Activated T-cell treated with anti-CD3 and anti-CD28 coated beads for 1 hour (primary cell): ENCODE measurements at places on chromosomes 2 and 18.

DNA sequence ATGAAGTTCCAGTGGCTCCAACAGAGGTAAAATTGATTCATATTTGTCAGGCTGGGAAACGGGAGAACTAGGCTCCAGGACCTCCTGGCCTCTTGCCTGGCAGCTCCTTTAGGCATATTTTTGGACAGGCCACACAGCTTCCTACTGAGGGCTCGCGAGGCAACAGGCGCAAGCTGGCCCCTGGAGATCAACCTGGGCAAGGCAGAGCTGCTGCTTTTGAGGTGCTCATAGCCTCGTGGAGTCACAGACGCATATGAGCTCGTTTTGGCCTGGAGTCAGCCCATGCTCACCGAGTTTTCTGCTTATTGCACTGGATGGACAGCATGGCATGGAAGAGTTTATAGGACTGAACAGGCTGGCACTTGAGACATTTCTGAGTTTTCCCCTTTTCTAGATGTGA, 97.7 kb downstream of the CAPN13 start:
- no peak for DNase-seq

GRCh38 chr2:171405546-171405945, 28.2 kb downstream of the METTL8 start:
- no peak for DNase-seq

DNA sequence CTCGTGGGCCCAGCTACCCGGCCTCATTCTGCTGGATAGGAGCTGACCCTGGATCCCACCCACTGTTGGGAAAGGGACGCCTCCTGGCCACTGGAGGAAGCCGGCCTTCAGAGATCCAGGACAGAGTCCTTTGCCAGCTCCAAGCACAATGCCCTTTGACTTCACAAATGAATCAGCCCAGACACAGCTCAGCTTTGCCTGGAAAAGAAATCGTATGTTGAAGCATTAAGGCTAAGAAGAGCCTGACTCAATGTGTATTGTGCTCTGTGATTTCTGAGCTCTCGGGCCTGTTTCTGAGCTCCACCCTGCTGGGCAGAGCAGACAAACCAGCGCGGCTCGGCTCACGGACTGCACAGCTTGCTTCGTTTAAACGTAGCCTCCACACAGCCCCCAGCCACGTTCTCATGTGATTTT, 162.9 kb upstream of the APCDD1 start:
- DNase-seq, result no peak

GRCh38 chr18:28485918-28486317, 309.0 kb upstream of the CDH2 start:
- no peak for DNase-seq

GRCh38 chr2:226760412-226761194, 39.0 kb downstream of the IRS1 start:
- no peak for DNase-seq

DNA sequence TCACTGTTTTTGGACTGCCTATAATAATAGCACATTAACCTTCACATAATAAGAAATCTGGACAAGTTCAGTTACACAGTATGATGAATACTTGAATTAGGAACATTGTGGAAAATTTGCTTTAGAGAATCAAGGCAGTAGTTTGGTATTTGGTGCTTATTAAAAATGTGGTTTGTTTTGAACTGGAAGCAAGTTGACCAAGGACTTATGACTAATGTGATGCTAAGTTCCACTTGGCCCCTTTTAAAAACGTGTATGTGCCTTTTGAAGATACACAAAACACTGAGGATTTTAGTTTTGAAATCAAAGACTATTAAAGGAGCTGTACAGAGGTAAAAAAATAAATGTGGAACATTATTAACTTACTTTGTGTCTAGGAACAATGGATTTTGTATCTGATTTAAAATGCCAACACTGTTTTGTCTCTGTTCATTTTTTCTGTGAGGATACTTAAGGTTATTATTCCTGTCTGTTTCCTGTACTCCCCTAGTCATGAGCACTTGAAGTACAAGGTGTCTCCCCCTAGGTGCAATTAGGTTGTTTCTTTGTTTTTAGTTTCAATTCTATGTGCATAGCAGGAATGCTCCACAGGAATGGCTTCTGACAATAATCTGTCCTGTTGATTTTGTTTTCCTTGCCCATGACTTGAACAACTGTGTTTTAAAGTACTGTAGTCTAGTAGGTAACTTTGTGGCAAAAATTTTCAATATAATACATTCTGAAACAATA, 49.6 kb upstream of the PTH2R start:
- no peak for DNase-seq

GRCh38 chr2:233938676-233939370, 21.6 kb downstream of the TRPM8 start:
- no peak for DNase-seq
